Activated CD8-positive, alpha-beta T cell treated with anti-CD3 and anti-CD28 coated beads for 36 hours (primary cell): ENCODE measurements at places on chromosomes 2 and 18.

- DNase-seq = no peak
Measured at GRCh38 chr2:126852361-126852760, 46.3 kb upstream of the TEX51 start.

DNA sequence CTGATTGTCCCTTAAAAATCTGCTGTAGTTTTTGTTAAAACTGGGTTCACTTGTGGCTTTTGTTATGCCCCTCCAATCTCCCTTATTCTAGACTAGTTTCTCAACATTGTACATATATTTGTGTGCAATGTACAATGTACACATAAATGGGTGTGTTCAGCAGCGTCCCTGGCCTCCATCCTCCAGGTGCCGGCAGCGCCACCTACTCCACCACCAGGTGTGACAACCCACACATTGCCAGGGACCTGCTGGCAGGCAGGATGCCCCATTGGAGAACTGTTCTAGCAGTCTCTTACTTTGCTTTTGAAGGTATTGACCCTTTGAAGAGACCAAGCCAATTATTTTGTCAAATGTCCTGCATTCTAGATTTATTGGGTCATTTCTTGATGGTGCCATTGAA, 75.4 kb downstream of the SH3RF3 start:
- DNase-seq = no peak

DNA sequence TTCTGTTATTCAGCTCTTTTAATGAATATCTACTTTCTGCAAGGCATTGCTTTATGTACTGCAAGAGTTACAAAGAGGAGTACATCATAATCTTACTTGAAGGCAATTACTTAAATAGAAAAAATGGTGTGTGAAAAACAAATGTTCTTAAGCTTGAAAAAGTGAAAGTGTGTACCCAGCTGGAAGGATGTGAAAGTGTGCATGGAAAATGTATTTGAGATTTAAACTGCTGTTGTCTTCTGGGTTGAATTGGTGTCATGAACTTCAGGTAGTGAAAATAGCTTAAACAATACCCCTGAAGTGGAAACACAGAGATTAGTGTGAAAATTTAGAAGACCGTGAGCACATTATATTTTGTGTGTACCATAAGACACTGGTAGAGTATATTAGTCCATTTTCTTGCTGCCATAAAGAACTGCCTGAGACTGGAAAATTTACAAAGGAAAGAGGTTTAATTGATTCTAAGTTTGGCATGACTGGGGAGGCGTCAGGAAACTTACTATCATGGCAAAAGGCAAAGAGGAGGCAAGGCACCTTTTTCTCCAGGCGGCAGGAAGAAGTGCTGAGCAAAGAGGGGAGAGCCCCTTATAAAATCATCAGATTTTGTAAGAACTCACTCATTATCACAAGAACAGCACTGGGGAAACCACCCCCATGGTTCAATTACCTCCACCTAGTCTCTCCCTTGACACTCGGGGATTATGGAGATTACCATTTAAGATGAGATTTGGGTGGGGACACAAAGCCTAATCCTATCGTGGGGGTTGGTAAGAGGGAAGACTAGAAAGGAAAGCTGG, 38.8 kb downstream of the SCN2A start:
- peak; percentile 30 for DNase-seq

- DNase-seq = no peak
Measured at GRCh38 chr18:62632788-62633455, 82.4 kb upstream of the PHLPP1 start.

DNA sequence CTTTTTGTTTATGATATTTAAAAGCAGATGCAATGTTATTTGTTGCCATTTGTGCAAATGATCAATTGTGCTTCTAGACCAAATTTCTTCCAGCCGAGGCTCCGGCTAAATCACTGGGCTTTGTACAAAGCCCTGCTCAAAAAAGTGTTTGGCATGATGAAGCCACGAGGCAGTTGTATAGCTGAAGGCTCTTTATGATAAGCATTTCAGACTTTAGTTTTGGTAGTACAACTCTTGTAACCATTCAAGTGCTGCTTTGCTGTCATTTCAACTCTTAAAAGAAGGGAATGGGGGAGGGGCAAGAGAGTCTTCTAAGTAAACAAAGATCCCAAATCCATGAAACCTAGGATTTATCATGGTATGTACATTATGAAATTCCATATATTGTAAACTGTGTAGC, 3.3 kb upstream of the ZNF532 start:
- no peak for DNase-seq

DNA sequence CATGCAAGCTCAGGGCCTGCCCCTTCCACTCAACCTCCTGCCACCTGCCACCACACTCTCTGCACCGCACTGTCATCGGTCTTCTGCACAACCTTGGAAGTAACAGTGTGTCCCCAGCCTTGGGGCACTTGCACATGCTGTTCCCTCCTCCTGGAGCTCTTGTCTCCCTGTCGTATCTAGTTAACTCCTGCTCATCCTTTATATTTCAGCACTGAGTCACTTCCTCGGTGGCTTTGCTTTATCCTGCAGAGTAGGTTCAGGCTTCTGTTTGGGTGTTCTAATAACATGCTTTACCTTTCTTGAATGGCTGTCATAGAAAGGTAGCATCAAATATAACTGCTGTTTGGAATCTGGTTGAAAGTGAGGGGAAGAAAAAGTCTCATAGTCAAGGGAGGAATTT, 25.3 kb downstream of the PAX8 start:
- DNase-seq = no peak

DNA sequence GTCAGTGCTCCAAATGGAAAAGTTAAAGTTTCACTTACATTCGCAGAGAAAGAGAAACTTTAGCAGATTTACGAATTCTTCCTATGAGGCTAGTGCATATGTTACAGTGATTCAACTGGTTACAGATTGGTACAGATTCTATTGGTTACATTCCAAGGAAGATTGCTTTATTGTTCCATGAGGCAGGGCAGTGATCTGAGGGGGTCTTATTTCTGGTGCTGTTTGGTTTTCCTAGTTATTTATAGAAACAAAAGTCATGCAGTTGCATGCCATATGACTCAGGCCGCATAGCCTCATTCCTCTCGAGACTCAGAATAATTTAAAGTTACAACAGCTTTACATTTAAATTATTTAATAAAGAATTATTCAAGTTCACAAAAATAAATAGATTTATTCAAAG, 385.4 kb upstream of the SYT4 start:
- DNase-seq = no peak

- DNase-seq = peak; percentile 26
Measured at GRCh38 chr18:9898792-9899549, 13.2 kb downstream of the TXNDC2 start.

DNA sequence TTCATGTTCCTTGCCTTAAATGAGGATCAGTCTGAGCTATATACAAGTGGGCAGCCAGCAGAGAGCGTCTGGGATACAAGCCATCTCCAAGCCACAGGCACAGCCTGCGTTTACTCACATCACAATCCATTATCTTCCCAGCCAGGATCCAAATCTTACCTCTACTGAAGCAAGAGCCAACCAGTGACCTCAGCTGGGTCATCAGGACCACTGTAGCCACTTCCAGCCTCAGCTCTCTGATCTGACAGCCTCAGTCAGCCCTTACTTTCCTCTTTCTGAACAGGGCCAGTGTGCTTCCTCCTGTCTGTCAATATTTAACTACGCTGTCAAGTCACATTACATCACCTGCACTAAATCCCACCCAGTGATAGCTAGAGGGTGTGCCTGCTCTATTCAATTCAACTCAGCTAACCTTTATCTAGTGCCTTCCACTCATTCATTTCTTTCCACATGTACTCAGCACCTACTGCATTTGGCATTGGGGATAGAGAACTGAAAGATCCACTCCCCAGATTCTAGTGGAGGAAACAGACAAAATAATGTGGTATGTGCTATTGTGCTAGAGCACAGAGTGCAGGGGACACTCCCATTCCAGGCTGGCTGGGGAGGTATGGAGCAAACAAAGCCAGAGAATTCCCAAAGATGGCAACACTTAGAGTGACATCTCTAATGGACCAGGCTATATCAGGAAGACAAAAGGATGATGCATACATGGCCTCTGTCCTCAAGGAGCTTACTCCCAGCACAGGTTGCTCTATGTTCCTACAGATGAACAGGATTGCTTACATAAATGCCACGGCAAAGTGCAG, 146.5 kb downstream of the NCKAP5 start:
- DNase-seq = no peak

DNA sequence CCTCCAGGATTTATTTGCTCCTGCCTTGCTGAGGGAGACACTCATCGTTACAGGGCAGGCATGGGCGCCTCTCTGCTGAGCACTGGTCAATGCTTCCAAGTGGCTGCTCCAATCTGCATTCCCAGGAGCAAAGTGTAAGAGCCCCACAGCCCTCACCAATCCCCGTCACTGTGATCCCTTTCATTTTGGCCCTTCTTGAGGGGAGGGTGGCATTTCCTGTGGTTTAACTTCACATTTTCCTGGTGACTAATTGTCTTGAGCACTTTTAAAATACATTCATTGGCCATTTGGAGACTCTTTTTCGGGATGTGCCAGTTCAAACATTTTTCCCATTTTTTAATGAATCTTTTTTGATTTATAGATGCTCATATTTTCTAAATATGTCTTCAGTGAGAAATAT, 33.0 kb downstream of the TPO start:
- DNase-seq = no peak

GRCh38 chr2:122525336-122525735, 769.9 kb downstream of the TSN start:
- no peak for DNase-seq

DNA sequence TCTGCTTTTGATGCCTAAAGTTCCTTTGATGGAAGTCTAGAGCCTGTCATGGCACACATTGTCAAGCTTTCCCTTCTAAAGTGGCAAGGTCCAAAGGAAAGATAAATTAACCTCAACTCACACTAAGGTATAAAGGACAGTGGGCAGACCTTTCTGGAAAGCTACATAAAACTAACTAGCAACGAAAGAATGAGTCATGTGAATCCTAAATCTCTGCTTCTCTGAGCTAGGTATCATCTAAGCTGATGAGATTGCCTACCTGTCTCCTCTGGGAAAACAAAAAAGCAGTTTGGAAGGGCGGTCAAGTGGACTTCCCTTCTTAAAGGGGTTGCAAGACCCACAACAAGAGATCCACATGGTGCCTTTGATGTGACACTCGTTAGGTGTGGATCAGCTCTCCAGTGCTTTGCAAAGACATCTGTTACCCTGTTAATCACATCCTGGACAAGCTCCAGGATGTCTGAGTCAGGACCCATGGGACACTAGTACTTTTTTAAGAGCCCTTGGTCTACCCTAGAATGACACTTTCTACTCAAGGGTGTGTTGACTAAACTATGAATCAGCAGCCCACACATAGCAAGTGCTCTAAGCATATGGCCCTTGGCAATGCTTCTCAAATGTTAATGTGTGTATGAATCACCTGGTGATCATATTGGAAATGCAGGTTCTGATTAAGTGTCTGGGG, 173.5 kb downstream of the ALK start:
- DNase-seq = peak; percentile 25

- DNase-seq = no peak
Measured at GRCh38 chr2:1688859-1689258, 55.5 kb downstream of the PXDN start.

GRCh38 chr2:101714118-101714517, 16.6 kb downstream of the MAP4K4 start:
- DNase-seq = no peak

GRCh38 chr2:219274361-219274921, 4.7 kb upstream of the DNAJB2 start:
- DNase-seq = no peak

GRCh38 chr2:241618829-241619228, 18.1 kb downstream of the THAP4 start:
- DNase-seq = no peak

- DNase-seq = no peak
Measured at GRCh38 chr18:55083461-55083860, 124.2 kb upstream of the CCDC68 start.

- DNase-seq = peak; percentile 1
Measured at GRCh38 chr2:239275847-239276831, 124.7 kb downstream of the HDAC4 start.
